HTR-8/SVneo (cell line): ENCODE measurements at places on chromosomes 11 and 22.

- DNase-seq: no peak
Observed at GRCh38 chr11:130052567-130052966, 17.1 kb upstream of the APLP2 start.

- no peak for DNase-seq
Observed at GRCh38 chr11:111179184-111179910, 66.2 kb upstream of the POU2AF2 start.

GRCh38 chr11:47271961-47272661 lies 2.2 kb downstream of the MADD start:
- no peak for DNase-seq

GRCh38 chr11:20483931-20484330 lies 96.4 kb downstream of the PRMT3 start:
- DNase-seq: no peak

DNA sequence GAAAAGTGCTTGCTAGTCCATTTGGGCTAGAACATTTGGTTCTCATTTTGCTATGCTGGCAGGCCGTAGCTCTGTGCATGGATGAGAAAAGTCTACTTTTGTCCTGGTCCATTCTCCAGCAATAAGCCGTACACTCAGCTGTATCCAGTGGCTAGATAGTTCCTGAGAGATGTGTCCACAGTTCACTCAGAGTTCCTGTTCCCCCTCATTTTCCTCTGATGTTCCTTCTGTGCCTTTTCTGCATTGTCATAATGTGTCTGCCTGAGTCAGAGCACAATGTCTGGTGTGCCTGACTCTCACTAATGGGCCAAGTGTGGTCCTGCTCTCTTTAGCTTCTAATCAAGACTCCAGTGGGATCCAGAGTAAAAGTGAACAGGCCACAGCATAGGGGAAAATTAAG lies 215.7 kb upstream of the CTSC start:
- DNase-seq: no peak

DNA sequence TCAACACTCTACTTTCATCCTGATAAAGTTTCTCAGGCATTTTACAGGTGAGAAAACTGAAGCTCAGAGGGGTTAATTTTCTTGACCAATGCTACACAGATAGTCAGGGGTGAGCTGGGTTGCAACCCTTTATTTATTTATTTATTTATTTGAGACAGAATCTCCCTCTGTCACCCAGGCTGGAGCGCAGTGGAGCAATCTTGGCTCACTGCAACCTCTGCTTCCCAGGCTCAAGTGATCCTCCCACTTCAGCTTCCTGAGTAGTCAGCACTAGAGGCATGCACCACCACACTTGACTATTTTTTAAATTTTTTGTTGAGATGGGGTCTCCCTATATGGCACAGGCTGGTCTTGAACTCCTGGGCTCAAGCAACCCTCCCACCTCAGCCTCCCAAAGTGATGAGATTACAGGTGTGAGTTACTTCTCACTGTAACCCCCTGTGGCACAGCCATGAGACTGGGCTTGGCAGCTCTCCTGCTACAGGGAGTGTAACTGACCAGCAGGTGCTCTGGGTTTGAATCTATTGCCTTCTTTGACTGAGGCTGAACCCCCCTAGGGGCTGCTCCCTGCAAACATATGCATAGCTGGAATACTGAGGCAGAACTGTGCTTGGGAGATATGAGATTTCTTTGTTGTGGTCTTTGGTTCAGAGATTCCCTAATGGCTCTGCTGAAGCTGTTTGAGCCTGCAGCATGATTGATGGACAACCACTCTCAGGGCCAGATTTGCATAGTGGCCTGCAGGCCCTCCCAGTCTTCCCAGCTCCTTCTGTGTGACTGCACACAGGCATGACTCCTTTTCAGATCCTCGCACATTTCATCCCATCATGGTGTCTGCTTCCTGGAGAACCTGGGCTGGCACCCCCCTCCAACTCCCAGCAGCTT lies 6.1 kb downstream of the C11orf96 start:
- DNase-seq: no peak

- DNase-seq: no peak
Observed at GRCh38 chr22:38085501-38085900, 1.5 kb upstream of the SLC16A8 start.

GRCh38 chr11:85647078-85647477 lies 689 bp upstream of the TMEM126A start:
- no peak for DNase-seq

- DNase-seq: no peak
Observed at GRCh38 chr11:18295316-18295715, 26.6 kb downstream of the HPS5 start.

GRCh38 chr11:73365352-73366264 lies 10.6 kb upstream of the RELT start:
- no peak for DNase-seq

DNA sequence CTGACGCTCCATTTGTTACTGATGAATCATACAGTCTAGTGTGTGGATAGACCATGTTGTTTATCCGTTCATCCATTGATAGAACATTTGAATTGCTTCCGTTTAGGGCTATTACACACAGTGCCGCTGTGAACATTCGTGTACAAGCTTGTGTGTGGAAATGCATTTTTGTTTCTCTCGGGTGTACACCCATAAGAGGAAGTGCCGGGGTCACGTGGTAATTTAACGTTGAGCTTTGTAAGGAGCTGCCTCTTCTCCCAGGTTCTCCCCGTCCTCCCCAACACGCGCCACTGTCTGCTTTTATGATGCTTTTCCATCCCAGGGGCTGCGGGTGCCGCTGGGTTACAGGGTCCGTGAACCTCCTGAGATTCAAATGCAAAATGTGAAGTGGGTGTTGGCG lies 142.3 kb downstream of the IGLL1 start:
- DNase-seq: no peak

GRCh38 chr11:118899296-118899688 lies 15.6 kb downstream of the CXCR5 start:
- no peak for DNase-seq

DNA sequence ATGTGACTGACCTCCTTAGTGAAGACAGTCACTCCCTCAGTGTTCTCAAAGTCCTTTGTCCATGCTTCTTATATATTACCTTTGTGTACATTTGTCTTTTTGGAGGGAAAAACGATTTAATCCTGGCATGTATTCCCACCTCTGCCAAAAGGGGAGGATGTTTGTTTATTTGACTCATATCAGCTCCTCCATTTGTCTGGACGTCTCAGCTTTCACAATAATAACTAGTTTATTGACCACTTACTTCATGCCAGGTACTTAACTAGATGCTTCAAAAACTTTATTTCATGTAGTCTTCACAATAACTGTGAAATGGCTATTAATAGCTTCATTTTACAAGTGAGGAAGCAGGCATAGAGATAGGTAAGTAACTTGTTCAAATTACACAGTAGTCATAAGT lies 5.3 kb downstream of the TBCEL start:
- no peak for DNase-seq

GRCh38 chr11:35458846-35459245 lies 39.5 kb upstream of the SLC1A2 start:
- DNase-seq: no peak

GRCh38 chr11:57283231-57283990 lies 41.3 kb downstream of the TNKS1BP1 start:
- DNase-seq: no peak

- DNase-seq: no peak
Observed at GRCh38 chr11:126853732-126854131, 146.8 kb downstream of the KIRREL3 start.

- no peak for DNase-seq
Observed at GRCh38 chr11:61593151-61593550, 12.3 kb upstream of the SYT7 start.

DNA sequence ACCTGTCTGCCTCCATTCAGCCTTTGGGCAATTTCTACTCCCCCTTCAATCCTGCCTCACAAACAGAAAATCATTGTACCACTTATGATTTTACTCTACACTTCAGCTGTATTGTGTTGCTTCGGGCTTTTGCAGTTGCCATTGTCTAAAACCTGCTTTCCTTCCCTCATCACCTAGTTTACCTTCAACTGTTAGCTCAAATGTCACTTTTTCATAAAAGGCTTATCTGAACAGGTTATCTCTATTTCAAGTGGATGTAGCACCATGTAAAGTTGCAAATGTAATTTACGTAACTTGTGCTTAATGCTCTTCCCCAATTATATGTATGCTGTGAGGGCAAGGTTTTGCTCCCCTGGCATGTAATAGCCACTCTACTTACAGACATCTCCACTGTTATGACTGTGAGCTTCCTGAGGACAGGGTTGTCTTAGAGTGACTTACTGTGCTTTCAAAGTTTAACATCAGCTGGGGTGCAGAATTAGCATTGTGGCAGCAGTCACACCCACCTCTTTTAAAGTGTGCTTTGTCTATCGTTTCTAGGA lies 5.4 kb downstream of the RPS25 start:
- DNase-seq: no peak
